ENCODE measurements at places on chromosomes 16 and 17.

- DNase-seq = no peak
Measured at GRCh38 chr16:86590501-86591144, 12.3 kb downstream of the FOXL1 start.

GRCh38 chr16:84593825-84594724, 23.8 kb downstream of the COTL1 start:
- DNase-seq = no peak

DNA sequence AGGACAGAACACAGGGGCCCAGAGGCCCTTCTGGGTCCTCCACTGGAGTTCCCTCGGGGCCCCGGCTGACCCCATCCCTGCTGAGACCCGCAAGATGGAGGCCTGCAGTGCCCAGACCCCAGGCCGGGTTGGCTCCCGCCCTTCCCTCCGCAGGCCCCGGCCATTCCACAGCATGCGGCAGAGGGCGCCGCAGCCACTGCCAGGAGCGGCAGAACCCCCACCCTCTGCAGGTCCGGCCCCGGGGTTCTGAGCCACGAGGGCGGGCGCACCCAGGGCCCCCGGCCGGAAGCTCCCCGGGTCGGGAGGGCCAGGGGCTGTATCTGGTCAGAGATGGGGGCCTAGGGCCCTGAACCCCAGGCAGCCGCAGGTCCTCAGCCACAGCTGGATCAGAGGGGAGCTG, 2.4 kb upstream of the PERCC1 start:
- no peak for DNase-seq

DNA sequence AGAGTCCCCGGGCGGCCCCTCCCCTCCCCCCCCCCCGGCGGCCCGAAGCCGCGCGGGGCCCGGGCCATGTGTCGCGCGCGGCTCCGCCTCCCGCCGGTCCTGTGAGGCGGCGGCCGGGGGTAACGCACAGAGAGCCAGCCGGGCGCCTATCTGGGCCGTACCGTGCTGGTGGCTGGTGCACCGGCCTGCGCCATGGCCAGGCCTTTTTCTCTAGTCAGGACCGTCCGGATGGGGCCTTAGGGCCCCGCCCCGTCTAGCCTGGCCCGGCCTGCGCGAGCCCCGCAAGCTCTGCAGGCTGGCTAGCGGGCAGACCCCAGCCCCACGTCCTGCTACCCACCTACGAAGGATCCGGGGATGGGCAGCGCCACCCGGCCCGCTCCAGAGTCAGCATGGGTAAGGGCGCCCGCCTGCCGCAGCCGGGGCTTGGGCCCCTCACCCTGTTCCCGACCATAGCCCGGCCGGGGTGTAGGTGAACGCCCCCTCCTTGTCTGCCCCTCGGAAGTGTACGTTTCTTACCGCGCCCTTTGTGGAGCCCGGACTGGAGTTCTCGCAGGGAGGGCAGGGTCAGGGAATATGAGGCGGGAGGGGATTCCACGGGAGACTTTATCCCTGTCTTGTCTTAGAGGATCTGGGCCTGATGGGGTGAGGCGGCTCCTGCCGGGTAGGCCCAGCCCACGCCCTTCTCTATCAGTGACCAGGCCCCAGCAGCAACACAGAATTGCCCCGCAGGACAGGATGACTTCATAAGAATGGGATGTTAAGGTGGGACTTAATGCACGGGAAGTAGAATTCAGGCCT, at the start of gene CENPT:
Gene CENPT, minus strand, starts transcription at position 630 of the 798 bp plus-strand sequence. CDS start 13,834 bp downstream, outside the sequence.
- DNase-seq = no peak

DNA sequence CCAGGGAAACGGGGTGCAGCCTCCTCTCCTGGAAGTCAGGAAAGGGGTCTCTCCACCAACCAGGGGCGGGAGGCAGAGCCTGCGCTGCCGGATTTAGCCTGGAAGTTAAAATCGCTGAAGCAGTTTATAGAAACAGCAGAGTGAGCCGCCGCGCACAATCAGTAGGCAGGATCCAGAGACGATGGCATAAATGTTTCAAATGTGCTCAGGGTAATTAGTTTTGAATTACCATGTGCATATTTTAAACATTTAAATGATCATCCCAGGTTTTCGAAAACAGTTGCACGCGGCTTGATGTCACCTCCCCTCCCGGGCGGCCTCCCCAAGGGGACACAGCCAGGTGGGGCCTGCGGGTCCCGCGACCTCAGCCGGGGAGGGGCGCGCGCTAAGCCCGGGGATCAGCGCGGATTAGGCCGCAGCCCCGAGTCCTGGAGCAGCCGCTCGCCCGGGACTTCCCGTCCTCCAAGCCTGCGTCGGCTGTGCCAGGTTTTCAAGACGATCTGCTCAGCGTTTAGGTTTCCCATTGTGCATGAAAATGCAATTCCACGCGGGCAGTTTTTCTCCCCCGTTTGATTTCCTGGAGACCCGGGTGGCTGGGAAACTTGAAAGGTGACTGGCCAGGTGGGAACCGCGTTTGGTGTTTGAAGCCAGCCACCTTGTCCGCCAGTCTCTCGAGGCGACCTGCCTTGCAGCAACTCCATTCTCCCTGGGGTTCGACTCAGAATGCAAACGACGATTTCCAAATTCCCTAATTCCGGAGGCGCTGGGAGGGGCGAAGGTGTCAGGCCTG, 78.3 kb downstream of the RPA1 start:
- DNase-seq = peak; percentile 48

DNA sequence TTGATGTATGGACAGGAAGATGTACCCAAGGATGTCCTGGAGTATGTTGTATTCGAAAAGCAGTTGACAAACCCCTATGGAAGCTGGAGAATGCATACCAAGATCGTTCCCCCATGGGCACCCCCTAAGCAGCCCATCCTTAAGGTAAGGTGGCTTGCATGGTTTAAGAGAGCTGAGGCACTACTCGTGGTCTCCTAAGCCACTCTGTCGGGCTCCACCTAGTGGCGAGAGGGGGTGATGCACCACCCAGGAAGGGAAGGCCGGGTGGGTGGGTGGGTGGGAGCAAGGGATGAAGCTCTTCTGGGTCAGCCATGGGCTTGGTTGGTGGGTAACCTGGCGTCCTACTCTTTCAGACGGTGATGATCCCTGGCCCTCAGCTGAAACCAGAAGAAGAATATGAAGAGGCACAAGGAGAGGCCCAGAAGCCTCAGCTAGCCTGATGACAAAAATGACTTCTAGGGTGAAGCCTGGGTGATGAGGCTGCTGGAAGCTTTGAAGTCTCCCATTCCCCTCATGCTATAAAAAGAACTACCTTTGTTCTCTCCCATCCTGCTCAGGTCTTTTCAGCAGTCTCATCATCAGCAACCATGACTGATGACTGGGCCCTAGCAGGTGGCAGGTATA, 21.5 kb downstream of the GPR179 start:
- peak; percentile 57 for DNase-seq

- no peak for DNase-seq
Measured at GRCh38 chr16:2795395-2796143, 2.7 kb upstream of the PRSS41 start.

GRCh38 chr17:4184811-4185210, 41.8 kb downstream of the CYB5D2 start:
- DNase-seq = no peak

DNA sequence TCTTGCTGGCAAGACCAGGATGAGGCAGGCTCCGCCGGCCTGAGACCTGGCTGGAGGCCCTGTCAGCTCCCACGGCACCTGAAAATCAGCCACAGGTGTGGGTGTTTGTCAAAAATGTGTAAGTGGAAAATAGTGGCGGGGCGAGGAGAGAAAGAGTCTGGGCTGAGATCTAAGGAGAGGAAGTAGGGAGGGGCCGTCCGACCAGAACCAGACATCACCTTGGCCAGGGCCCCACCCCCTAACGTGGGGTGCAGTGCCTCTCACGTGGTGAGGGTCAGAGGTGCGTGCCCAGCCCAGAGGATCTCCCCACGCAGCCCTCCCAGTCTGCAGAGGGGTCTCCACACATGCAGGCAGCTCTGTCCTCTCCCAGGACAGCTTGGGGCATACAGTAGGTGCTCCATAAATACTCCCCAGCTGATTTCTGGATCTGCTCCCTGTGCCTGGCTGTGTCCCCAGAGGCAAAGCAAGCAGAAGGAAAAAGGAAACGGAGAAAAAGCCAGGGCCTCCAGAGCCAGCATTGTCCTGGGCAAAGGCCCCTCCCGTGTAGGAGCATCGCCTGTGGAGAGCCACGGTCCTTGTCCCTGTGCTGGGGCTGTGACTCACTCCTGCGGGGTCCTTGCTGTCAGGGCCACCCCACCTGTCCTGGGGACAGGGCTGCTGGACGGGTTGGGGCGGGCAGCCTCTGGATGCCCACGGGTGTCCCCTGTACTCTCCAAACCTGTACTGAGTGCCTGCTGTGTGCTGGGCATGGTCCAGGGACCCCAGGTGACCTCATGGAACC, 16.7 kb downstream of the ZFPM1 start:
- no peak for DNase-seq

DNA sequence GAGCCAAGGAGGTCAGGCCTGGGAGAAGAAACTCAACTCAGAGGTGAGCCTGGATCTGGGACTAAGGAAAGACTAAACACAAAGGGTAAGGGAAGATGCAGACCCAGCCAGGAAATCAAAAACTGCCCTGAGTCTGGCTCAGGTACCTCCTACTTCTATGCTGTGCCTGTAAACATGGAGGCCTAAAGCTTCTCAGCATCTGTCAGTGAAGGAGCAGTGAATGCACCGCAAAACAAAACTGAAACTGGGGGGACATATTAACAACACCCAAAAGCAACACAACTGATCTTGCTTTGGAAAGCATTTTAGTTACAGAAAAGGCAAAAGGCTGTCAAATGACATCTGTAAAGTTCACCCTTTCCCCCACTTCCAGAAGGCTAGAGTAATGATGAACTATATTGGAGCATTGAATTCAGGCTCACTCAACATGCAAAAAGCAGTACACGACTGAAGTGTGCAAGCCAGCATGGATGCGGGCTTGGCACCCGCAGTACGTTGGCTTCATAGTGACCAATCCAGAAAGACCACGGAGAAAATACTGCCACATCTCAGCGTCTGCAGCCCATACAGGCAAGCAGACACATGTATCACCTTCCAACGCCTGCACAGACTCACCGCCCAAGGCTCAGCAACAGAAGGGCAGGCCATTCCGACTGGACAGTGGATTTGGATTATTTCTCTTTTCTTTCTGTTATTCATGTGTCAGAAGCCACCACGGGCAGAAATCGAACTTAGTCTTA, 3.8 kb downstream of the TBC1D16 start:
- no peak for DNase-seq

DNA sequence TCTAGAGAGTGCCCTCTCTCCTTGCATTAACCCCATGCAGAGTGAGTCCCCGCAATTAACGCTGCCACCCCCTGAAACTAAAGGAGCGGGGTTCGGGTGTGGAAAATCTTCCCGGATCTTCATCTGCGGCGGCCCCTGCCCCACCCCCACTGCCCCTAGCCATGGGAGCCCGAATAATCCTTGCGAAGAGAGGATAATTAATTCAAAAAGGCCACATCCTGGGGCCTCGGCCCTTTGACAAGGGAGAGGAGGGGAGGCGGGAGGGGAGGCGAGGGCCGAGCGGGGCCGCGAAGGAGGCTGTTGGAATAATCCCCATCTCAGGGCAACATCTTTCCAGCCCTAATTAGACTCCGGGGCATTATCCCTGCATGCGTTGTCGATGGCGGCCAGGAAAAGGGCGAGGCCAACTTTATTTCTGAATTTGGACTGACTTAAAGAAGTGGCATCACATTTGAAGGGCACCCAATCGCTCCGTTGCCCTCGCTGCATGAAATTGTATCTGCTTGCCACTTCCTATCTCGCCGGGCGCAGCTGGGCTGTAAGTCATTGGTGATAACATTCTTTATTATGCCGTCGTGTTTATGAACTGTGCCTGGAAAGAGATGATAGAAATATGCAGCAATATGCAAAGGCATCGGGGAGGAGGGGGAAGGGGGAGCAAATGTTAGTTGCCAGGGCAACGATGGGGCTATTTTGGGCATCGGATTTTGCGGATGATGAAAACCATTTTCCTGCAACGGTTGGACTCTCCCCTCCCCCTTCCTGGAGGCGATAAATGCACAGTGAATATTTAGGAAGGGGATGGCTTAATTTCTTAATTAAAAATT, 387.1 kb upstream of the TNRC6C start:
- DNase-seq = peak; percentile 72

GRCh38 chr16:74868501-74868900, 93.9 kb upstream of the FA2H start:
- DNase-seq = no peak

- DNase-seq = no peak
Measured at GRCh38 chr16:27514806-27515205, 34.9 kb downstream of the GTF3C1 start.

- no peak for DNase-seq
Measured at GRCh38 chr16:71724320-71724751, at the start of gene PHLPP2. Gene PHLPP2 (minus strand): TSS chr16:71724701. CDS start chr16:71714795, 9,906 bp downstream.

DNA sequence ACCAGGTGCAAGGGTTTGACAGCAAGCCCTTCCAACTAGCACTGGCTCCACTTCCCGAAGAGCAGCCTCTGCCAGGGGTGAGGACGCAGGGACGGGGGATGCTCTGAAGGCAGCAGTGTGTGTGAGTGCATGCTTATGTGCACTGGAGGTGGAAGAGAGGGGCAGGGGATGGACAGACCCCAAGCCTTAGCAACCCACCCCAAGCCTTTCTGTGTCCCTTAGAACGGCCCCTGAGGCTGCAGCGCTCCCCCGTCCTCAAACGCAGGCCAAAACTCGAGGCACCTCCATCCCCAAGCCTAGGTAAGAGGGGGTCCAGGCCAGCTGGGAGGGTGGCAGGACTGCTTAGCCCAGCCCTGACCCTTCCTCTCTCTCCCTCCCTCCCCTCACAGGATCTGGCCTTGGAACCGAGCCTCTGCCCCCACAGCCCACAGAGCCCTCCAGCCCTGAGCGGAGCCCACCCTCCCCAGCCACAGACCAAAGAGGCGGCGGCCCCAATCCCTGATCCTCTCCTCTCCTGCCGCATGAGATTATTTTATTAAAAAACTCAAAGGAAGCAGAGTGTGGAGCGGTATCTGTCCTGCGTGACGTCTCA, 2.9 kb downstream of the ACD start:
- no peak for DNase-seq

GRCh38 chr17:66450008-66450851, 147.8 kb downstream of the PRKCA start:
- DNase-seq = no peak

GRCh38 chr17:29617481-29618271, 5.0 kb downstream of the CORO6 start:
- DNase-seq = peak; percentile 64

DNA sequence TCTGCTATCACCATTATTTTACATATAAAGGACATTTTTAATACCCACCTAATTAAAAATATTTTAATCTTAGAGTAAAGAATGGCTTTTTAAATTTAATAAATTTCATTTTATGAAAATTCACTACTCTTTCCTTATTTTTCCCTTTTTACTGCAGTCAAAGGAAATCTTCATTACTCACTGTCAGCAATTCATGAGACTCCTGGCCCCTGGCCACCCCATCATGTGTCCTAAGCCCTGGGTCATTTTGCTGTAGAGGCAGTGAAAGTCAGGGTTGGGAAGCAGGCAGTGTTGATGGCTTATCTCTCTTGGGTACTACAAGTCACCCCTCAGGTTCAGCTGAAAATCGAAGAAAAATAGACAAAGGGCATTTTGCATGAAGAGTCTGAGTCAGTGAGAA, 468.6 kb upstream of the CCL2 start:
- DNase-seq = no peak

GRCh38 chr17:53353919-53354351, 468.8 kb upstream of the KIF2B start:
- DNase-seq = peak; percentile 46

- no peak for DNase-seq
Measured at GRCh38 chr16:70468776-70469525, 14.6 kb downstream of the FCSK start.

- no peak for DNase-seq
Measured at GRCh38 chr17:73210002-73210678, 17.3 kb downstream of the COG1 start.

- DNase-seq = peak; percentile 30
Measured at GRCh38 chr17:17181666-17182597, 24.2 kb downstream of the PLD6 start.

- DNase-seq = no peak
Measured at GRCh38 chr17:47776330-47777197, 43.5 kb downstream of the TBX21 start.

Measured in left hindlimb (tissue), 1 donor.